ENCODE measurements at places on chromosomes 7 and 10. TPM values are rescaled to one million over a fixed set of nuclear protein-coding genes. Genes with fewer than 3 reads are reported as not detected.

CEP55 gene
- 0.81 TPM for total RNA-seq

TAS2R5 gene
- total RNA-seq = 1.9 TPM

MYOF gene
- 0.27 TPM for total RNA-seq

GCK gene
- 0.27 TPM for total RNA-seq
